ENCODE measurements at places on chromosomes 1 and 21. TPM values are rescaled to one million over a fixed set of nuclear protein-coding genes. Genes with fewer than 3 reads are reported as not detected.

DNA sequence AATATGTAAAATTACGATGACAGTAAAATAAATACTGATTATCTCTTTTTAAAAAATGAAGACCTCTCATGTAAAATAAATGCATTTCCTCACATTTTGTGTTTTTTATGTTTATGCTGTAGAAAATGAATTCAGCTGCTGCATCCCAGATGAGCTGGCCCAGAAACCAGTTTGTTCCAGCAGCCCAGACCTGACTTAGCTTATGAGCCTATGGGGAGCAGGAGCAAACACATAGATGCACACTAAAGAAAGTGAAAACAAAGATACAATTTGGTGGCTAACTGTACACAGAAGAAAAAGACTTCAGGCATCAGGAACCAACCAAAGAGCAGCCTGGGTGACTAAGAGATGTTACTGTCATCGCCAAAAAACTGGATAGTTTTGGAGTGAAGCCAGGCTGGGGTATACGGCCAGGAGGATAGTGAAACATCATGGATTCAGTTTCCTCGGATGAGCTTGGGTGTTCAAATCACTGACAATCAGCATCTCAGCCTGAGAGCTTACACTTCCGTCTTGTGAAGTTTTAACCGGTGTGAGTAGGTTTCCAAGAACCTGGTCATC, 113.9 kb upstream of the BACE2 start:
- DNase-seq, result no peak

DNA sequence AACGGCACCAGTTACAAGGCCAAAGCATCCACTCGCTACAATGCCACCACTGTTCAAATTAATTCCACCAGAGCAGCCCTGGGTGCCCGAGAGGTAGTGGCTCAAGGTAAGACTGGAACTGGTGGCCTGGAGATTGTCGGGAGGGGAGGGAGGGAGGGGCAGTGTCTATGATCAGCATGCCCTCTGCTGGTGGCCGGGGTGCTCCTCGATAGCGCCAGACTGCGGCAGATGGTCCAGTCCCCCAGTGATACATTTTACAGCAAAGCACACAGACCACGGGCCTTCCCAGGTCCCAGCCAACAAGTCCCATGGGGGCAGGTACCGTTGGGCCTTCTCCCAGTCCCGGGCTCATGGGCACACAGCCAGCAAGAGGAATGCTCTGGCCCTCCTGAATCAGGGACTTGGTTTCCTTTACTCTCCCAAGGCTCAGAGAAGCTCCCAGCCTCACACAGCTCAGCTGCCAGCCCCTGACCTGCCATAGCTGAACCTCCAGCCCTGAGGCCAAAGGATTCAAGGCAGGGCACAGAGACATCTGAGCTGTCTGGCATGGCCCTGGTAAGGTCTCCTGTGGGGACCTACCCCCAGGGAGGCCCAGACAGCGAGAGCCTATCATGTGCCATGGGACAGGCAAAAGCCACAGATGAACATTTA, 15.3 kb downstream of the ACOT7 start:
- no peak for DNase-seq

TMEM240 gene
- 1.1 TPM for total RNA-seq

FCGR3A gene
- 1.6 TPM for total RNA-seq

CBR1 gene
- total RNA-seq, result 85.6 TPM
